ENCODE measurements at places on chromosomes 1 and 21.

GRCh38 chr1:26124418-26125331 lies 13.1 kb downstream of the PDIK1L start:
- DNase-seq: no peak

DNA sequence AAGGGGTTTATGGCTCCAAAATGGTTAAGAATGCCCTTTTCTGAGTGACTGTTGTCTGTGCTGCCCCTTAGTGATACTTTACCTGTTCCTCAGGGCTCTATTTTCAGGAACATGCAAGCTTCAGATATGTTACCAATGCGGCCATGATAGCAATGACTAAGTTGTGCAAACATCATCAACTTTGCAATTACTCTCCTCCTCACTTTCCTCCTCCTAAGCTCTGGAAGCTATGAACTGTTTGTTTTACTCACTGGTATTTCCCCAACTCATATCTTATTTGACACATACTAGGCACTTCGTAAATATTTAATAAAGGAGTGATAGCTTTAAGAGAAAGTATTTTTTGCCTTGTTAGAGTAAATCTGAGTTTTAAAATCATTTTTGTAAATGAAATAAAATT lies 53.8 kb downstream of the RWDD3 start:
- no peak for DNase-seq

DNA sequence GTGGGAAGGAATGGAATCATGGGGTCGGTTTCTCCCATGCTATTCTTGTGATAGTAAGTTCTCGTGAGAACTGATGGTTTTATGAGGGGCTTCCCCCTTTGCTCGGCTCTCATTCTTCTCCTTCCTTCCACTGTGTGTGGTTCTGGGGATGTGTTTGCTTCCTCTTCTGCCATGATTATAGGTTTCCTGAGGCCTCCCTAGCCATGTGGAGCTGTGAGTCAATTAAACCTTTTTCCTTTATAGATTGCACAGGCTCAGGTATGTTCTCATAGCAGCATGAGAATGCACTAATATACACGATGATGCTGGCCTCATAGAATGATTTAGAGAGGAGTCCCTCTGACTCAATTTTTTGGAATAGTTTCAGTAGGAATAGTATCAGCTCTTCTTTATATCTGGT lies 195.4 kb upstream of the IVNS1ABP start:
- DNase-seq: no peak

DNA sequence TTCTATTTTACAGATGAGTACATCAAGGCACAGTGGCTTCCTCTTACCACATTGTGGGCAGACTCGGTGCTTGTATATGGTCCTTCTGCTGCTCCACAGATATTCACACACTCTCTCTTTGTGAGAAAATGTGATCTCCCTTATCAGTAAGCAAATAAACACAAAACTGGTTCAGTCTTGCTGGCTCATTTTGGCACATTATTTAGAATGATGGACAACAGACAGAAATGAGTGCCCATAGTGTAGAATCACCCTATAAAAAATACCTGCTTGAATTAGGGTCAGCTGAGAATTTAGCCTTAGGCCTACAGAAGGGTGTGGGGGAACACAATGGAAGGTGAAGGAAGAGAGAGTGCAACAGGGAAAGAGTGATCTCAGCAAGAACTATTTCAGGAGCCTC lies 423.1 kb downstream of the HLX start:
- DNase-seq: no peak

- DNase-seq: no peak
These were observed 8.2 kb upstream of the MYOM3 start for GRCh38 chr1:24119859-24120756.

GRCh38 chr1:86169625-86170024 lies 13.1 kb upstream of the COL24A1 start:
- DNase-seq: no peak

GRCh38 chr1:108503062-108503733 lies 53.1 kb downstream of the NBPF6 start:
- no peak for DNase-seq

DNA sequence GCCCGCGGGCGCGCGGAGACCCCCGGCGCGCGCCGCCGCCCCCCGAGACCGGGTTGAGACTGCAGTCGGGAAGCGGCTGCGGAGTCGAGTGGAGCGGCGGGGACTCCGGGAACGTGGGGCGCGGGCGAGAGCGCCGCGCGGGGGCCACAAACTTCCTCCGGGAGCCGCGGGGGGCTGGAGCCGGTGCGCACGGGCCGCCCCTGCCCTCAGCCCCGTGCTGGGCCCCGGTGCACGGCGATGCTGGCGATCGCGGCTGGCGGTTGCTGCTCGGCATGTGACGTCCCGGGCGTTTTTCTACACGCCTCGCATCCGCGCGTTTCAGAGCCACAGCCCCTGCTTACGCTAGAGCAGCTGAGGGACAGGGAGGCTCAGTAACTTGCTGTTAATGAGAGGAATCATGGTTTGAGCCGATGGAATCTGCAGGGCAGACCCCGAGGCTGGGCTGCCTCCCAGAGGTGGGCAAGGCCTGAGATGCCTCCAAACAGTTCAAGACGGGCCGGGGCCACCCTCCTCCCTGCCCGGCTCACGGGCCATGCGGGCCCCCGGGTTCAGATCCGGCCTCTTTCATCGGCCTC lies 520 bp downstream of the TMEM201 start:
- no peak for DNase-seq
